ENCODE measurements at places on chromosomes 3 and 15. TPM values are rescaled to one million over a fixed set of nuclear protein-coding genes. Genes with fewer than 3 reads are reported as not detected.

GRCh38 chr3:42080453-42080872 lies 10.7 kb upstream of the TRAK1 start:
- DNase-seq, result no peak
- peaks cover 44% of the 10 kb centered on the region for H3K4me1 ChIP-seq
- H3K36me3 ChIP-seq, result peaks cover 10% of the 10 kb centered on the region
- H3K27ac ChIP-seq, result peak overlapping the region; percentile 71
- H3K27me3 ChIP-seq, result no peaks in the 10 kb centered on the region

GRCh38 chr3:194163697-194164096 lies 27.7 kb downstream of the HES1 start:
- peaks cover 59% of the 10 kb centered on the region for H3K27me3 ChIP-seq
- H3K27ac ChIP-seq, result no peak overlapping the region
- H3K4me1 ChIP-seq, result no peaks in the 10 kb centered on the region
- no peak for DNase-seq

The SCG5 gene
- 2.5 TPM for total RNA-seq

GRCh38 chr3:169627789-169628188 lies 35.7 kb downstream of the MECOM start:
- H3K4me1 ChIP-seq, result no peaks in the 10 kb centered on the region
- no peak for DNase-seq
- no peak overlapping the region for H3K27ac ChIP-seq
- no peak overlapping the region for H3K4me3 ChIP-seq
- H3K27me3 ChIP-seq, result peaks cover 5% of the 10 kb centered on the region

- no peak overlapping the region for H3K27ac ChIP-seq
- no peak for DNase-seq
- H3K27me3 ChIP-seq, result no peaks in the 10 kb centered on the region
- H3K4me3 ChIP-seq, result no peak overlapping the region
- H3K36me3 ChIP-seq, result no peaks in the 10 kb centered on the region
Observed at GRCh38 chr3:141087778-141088130, 36.6 kb downstream of the SPSB4 start.

The IFT122 gene
- total RNA-seq, result 24.9 TPM

DNA sequence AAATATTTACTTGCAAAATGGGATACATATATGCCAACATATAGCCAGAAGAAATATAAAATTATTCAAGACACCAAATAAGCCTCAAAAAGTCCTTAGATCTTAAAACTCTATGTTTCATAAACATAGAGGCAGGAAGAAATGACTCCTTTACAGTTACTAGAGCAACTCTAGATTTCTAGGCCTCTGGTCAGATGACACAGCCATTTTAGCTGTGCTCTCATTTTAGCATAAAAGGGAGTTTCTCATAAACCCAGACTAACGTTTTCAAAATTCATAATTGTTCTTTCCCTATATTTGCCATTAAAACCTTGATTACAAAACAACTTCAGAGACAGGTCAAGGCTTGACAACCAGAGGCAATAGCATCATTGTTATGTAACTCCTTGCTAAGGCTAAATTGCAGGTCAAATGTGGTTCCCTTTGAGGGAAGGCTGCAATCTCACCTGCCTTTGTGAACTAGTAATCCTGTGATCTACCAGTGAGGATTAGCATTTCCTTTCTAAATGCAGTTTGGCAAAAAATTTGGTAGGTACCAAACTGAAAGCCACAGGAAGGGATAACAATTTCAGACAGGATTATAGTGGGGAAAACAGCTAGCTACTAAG lies 8.2 kb downstream of the THOC7 start:
- no peak overlapping the region for H3K27ac ChIP-seq
- H3K4me1 ChIP-seq, result peaks cover 25% of the 10 kb centered on the region
- peaks cover 22% of the 10 kb centered on the region for H3K36me3 ChIP-seq
- H3K4me3 ChIP-seq, result no peak overlapping the region
- no peak for DNase-seq

The POU1F1 gene
- not detected for total RNA-seq

- no peak overlapping the region for H3K27ac ChIP-seq
- no peaks in the 10 kb centered on the region for H3K36me3 ChIP-seq
- no peak for DNase-seq
- no peaks in the 10 kb centered on the region for H3K4me1 ChIP-seq
Observed at GRCh38 chr3:105448338-105448982, 81.8 kb downstream of the ALCAM start.

DNA sequence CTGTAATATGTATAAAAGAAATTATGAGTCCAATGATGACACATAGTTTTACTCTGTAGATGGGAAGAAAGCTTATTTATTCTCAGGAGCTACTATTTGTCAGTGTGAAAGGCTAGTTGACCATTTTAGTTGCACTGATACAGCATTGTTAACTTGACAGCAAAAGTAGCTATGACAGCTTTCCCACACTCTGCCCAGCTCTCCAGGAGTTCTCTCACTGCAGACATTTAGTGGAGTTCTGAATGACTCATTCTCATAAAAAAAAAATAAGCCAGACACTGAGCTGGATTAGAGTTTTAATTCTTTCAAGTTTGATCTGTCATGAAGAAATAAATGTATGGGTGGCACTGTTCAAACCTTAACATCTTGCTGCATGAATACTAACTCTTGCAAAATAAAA lies 77.2 kb upstream of the CFAP20DC start:
- H3K27me3 ChIP-seq, result peaks cover 5% of the 10 kb centered on the region
- no peak overlapping the region for H3K27ac ChIP-seq
- no peak overlapping the region for H3K4me3 ChIP-seq
- no peaks in the 10 kb centered on the region for H3K4me1 ChIP-seq
- no peaks in the 10 kb centered on the region for H3K36me3 ChIP-seq

The ROBO2 gene
- total RNA-seq, result not detected

The ALPK3 gene
- total RNA-seq, result 0.15 TPM

- H3K36me3 ChIP-seq, result no peaks in the 10 kb centered on the region
- no peak overlapping the region for H3K4me3 ChIP-seq
- peaks cover 5% of the 10 kb centered on the region for H3K27me3 ChIP-seq
- H3K4me1 ChIP-seq, result no peaks in the 10 kb centered on the region
- H3K27ac ChIP-seq, result no peak overlapping the region
Observed at GRCh38 chr15:61459785-61460707, 230.9 kb upstream of the RORA start.

- no peak overlapping the region for H3K4me3 ChIP-seq
- H3K27me3 ChIP-seq, result peaks cover 16% of the 10 kb centered on the region
- no peaks in the 10 kb centered on the region for H3K36me3 ChIP-seq
- no peaks in the 10 kb centered on the region for H3K4me1 ChIP-seq
Observed at GRCh38 chr3:128504963-128505730, 12.1 kb upstream of the GATA2 start.

DNA sequence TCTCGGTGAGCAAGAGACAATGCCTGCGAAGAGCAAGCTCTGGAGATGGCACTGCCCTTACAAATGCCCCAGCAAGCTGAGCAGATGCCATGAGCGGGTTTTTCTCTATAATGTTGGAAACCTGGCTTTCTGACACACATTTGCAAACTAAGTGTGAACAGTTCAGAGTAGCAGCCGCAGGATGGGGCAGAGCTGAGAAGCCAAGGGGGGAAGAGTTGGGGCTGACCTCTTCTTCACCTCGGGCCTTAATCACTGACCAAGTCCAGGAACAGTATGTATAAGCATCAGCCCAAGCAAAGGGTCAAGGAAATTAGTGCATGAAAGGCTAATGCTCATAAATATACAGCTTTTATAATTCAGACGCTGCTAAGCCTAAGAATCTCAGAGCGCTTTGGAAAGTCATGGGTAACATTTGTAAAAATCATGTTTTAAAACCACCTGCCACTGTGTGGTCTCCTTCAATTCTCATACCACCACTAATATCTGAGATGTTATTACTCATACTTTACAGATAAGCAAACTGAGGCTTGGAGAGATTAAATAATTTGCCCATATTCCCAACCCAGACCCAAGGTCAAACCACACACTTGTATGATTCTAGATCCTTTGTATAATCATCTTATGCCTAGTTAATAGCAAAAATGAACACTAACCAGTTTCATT lies 603.4 kb downstream of the FOXP1 start:
- H3K4me3 ChIP-seq, result no peak overlapping the region
- no peaks in the 10 kb centered on the region for H3K27me3 ChIP-seq
- peaks cover 85% of the 10 kb centered on the region for H3K36me3 ChIP-seq
- H3K27ac ChIP-seq, result peak overlapping the region; percentile 50
- DNase-seq, result no peak
- H3K4me1 ChIP-seq, result peaks cover 52% of the 10 kb centered on the region

DNA sequence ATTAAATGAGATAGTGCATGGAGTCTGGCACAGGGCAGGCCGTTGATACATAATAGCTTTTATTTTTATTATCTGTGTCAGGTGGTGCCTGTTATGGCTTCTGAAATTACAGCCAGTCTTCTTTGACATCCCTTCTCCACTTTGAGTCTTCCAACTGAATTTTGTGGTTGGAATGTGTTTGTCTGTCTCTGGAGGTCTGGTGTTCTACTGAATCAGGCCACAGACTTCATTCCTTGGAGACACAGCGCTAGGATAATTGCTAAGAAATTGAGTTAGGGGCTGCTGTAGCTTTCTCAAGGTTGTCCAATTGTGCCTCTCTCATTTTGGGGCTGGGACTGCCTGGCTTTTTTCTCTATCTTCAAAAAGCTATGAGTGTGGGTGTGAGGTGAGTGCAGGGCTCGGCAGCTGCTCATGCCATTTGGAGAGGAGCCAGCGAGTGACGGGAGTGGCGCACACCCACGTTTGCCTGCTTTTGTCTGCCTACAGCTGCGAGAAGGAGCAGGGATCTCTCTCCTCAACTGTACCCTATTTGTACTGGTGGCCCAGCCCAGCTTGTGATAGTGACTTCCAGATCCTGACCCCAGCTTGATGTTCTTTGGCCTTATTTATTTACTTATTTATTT lies 49.8 kb upstream of the SYN2 start:
- no peak overlapping the region for H3K4me3 ChIP-seq
- no peak for DNase-seq
- no peaks in the 10 kb centered on the region for H3K4me1 ChIP-seq

The WDR49 gene
- total RNA-seq, result 0.40 TPM

DNA sequence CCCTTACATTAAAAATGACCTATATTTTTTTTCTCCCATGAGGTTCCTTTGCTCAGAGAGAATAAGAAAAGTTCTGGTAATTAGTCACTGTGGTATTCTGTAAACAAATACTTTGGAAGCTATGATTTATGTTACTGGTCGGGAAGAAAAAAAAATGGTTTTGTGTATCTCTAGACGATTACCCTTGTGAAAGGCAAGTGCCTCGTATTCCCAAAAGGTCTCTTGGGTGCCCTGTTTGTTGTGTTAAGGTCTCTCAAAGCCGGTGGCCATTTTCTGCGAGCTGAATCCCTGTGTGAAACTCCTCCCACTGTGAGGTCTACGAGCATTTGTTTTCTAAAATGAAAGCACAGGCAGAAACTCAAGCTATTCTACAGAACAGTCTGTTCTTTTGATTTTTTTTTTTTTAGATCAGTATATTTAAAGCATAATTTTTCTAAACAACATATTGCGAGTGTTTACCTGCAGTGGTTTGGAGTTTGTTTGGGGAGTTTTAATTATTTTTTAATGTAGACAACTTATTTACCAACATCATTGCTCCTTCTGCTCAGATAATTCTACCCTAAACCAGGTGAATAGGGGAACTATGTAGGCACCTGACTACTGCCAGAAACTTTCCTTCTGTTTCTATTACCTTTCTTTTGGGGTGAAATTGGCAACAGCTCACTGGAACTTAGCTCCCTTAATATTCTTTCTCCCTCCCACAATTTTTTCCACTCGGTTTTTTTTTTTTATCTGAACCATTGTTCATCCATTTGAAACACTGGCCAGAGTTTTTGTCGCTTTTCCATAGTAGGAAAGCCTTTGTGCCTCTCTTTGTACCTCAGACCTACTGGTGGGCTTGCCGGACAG lies 44.0 kb downstream of the ZBTB38 start:
- peaks cover 63% of the 10 kb centered on the region for H3K36me3 ChIP-seq
- H3K27ac ChIP-seq, result peak overlapping the region; percentile 100
- no peaks in the 10 kb centered on the region for H3K27me3 ChIP-seq
- DNase-seq, result peak; percentile 75
- H3K4me1 ChIP-seq, result peaks cover 67% of the 10 kb centered on the region

The CILP gene
- total RNA-seq, result 0.12 TPM

The CADPS gene
- not detected for total RNA-seq

The PAQR9 gene
- not detected for total RNA-seq

DNA sequence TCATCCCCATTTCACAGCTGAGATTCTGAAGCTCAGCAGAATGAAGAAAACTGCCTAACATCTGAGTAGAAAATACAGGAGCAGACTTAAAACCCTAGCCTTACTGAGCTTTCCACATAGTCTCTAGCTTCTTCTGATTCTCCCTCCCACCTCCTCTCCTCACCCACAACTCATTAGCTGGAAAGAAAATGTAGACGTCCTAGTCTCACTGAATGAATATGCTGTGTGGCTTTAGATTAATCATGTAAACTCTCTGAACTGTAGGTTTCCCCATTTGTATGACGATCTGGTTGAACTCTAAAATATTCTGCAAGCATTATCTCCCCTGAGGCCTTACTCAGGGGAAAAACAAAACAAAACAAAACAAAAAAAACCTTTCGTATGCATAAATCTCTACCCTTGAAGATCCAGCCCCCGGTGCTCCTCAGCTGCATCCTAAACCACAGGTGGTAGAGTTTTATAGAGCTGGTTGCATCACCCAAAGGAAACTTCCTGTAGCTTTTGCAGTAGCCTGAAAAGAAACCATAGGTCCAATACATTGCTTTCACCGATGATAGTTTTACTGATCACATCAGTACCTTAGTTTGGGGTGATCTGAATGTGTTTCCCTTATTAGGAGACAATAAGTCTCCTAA lies 40.6 kb downstream of the FOXB1 start:
- peak overlapping the region; percentile 71 for H3K27ac ChIP-seq
- peaks cover 25% of the 10 kb centered on the region for H3K4me1 ChIP-seq
- H3K36me3 ChIP-seq, result peaks cover 2% of the 10 kb centered on the region
- H3K27me3 ChIP-seq, result peaks cover 9% of the 10 kb centered on the region
- peak; percentile 67 for DNase-seq

- no peak overlapping the region for H3K4me3 ChIP-seq
- H3K4me1 ChIP-seq, result peaks cover 24% of the 10 kb centered on the region
- no peaks in the 10 kb centered on the region for H3K36me3 ChIP-seq
- no peak for DNase-seq
- no peak overlapping the region for H3K27ac ChIP-seq
Observed at GRCh38 chr15:40936709-40937666, 7.8 kb downstream of the DLL4 start.

- peaks cover 26% of the 10 kb centered on the region for H3K4me1 ChIP-seq
- peak overlapping the region; percentile 90 for H3K27ac ChIP-seq
Observed at GRCh38 chr3:13452490-13453335, 27.4 kb upstream of the HDAC11 start.

The CLRN1 gene
- not detected for total RNA-seq

The SLC22A13 gene
- total RNA-seq, result 0.37 TPM

DNA sequence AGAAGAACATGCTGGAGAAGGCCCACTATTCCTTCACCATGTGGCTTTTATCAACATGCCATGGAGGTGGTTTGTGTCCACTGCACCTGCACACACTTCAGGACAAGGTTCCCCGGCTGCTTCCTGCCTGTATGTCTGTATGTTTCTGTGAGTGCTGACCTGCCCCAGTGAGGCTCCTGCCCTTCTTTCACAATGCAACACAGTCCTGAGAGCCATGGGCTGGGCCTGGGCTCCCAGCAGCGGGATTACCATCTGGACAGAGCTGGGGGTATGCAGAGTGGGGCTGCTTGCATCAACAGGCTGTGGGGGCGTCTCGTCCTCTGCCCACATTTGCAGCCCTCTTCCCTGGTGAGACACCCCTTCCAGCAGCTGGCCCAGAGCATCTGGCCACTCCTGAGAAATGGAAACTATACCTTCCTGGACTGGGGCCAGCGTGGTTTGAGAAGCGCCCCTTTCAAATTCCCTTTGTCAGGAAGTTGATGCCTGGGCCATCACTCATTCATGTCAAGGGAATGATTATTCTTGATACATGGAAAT lies 29.3 kb upstream of the C15orf39 start:
- H3K4me3 ChIP-seq, result no peak overlapping the region
- H3K4me1 ChIP-seq, result peaks cover 42% of the 10 kb centered on the region
- H3K27me3 ChIP-seq, result peaks cover 10% of the 10 kb centered on the region
- DNase-seq, result no peak

Data from activated CD4-positive, alpha-beta T cell treated with anti-CD3 and anti-CD28 coated beads, Interleukin-2, amount 10 ng/mL, durations not matched to agents 7 days and 5 days (primary cell).